ENCODE measurements at places on chromosomes 5 and 9.

GRCh38 chr5:154276973-154277331 is 86.4 kb downstream of the GALNT10 start:
- DNase-seq, result no peak

- DNase-seq, result no peak
Observed at GRCh38 chr5:68730979-68731654, 362.7 kb upstream of the SLC30A5 start.

DNA sequence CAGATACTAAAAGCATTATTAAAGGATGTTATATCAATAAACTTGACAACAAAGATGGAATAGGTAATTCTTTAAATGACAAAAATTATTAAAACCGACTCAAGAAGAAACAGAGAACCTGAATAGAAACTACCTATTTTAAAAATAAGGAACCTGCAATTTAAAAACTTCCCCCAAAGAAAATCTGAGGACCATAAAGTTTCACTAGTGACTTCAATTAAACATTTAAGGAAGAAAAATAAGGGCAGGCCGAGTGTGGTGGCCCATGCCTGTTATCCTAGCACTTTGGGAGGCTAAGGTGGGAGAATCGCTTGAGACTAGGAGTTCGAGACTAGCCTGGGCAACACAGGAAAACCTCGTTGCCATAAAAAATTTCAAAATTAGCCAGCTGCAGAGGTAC is 99.6 kb downstream of the FANCC start:
- DNase-seq, result no peak

DNA sequence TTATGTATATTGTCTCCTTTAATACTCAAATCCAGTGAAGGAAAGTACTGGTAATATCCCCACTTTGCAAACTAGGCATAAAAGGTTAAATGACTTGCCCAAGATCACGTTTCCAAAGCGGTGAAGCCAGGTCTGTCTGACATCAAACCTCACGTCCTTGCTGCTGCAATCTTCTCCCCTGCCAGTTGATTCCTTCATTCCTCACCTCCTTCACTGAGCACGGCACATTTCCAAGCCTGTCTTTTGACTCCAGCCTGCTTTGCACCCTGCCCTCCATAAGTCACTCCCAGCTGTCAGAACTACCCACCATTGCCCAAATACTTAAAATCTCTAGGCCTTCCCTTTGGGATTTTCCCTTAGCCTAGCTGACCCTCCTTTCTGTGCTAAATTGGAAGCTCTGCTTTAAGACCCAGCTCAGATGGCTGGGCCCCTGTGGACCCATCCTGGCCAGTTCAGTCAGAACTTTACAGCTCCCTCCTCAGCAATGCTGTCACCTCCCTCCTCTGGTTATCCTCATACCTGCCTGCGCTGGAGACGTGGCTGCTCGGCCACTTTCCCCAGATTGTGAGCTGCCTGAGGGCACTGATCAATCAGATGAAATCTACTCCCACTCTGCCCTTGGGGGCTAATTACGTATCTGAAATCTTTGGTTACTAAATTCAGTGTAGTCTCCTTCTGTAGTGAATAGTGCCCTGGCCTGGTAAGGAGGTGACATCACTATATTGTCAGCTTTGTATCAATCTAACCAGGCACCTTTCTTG is 51.2 kb downstream of the SLC36A1 start:
- DNase-seq, result no peak

- no peak for DNase-seq
Observed at GRCh38 chr5:93225748-93226147, 355.3 kb downstream of the NR2F1-AS1 start.
